GF-D8 (cell line): ENCODE measurements at places on chromosomes 2 and 18.

- peak; percentile 79 for DNase-seq
These were observed at the start of gene NUP35 for GRCh38 chr2:183124222-183124956. NUP35 (plus strand) TSS chr2:183124443; CDS start chr2:183124458, 15 bp downstream.

DNA sequence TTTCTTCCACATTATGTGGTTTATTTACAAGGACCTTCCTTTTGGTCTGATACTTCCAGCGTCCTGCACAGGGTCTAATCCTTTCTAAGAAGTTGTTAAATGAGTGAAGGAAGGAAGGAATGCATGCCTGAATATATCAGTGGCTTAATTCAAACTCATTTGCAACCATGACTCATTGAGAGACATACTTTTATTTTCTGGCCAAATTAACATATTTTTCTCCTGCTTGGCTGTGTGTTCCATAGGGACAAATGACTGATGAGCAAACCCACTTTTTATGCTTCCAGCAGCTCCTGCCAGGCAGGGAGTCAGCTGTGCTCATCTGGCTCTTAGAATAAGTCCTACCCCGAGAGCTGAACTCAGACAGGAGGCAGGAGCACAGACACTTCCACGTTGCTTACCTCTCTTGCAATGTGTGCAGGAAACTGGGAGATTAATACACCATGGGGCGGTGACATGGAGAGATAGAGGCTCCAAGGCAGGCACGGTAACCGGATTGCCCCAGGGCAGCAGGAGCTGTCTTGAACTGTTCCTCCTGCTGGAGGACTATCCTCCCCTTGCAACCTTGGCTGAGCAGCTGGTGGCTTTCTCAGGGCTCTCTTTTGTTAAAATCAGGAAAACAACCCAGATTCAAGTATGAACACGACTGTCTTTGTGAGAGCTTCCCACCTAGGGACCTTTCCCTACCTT is 667.5 kb upstream of the HS6ST1 start:
- DNase-seq = no peak

GRCh38 chr2:15331787-15332186 is 229.3 kb downstream of the NBAS start:
- peak; percentile 76 for DNase-seq

DNA sequence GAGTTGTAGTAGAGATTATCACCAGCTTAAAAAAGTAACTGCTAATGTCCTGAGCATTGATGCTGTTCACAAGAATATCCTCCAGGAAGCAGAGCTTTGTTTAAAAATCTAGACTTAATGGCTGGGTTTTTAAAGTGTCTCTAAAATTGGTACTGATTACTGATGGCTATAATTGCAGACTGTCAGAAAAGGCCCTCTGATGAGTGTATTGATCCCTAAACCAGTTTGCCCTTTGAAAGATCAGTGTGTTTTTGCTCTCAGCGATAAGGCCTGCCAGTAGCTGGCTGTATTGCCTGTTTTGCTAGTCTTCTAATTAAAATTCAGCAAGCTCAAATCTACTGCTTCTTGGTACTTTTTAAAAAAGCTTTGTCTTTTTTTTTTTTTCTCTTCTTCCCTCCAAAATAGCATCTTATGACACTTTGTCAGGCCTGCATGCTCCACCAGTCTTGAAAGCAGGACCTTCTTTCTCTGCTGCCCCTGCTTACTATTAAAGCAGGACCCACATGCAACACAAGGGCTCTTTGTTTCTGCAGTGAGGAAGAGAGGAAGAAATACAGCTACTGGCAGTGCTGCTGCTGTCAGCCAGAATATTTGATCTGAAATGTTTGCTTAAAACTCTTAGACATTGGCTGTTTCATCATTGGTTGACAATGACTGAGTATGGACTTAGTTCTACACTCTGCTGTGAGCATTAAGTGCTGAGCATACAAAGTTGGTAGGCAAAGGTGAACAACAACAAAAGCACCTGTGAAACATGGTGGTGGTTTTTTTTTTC is 1.8 kb downstream of the SEC11C start:
- no peak for DNase-seq

GRCh38 chr18:46531482-46531881 is 125.5 kb downstream of the LOXHD1 start:
- DNase-seq = no peak

DNA sequence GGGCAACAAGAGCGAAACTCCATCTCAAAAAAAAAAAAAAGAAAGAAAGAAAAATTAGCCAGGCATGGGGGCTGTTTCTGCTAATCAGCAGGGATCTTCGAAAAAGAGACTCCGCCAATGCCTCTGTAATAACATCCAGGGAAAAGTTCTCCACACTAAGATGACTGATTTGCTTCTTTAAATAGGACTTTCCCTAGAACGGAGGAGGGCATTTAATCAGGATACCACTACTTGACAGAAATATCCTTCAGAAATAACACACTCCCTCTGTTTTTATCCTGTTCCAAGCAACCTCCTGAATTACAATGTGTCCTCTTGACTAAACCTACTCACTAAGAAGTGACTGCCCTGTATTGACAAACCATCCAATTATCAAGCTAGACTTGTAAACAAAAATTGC is 21.7 kb downstream of the REV1 start:
- no peak for DNase-seq
